ENCODE measurements at places on chromosomes 5 and 9.

DNA sequence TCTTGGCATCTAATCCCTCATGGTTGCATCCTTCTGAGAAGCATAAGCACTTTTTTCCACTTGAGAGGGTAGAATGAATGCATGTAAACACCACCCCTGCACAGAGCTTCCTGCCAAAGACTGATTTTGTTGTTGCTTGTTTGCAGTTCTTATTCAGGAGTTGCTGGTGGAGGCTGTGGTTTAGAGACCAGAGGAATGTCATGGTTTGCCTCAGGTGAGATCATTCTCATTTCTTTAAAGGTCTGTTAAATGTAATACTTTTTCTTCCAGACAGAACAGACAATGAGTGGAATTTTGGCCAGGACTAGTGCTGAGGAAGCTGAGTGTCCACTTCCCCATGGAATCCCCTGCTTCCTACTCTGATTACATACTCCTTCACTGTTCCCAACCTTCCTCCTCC is 3.2 kb upstream of the TNC start:
- DNase-seq = no peak

- DNase-seq = peak; percentile 7
Observed at GRCh38 chr5:59037941-59038797, 455.3 kb downstream of the RAB3C start.

GRCh38 chr9:33043671-33044070 is 18.6 kb downstream of the DNAJA1 start:
- DNase-seq = no peak

DNA sequence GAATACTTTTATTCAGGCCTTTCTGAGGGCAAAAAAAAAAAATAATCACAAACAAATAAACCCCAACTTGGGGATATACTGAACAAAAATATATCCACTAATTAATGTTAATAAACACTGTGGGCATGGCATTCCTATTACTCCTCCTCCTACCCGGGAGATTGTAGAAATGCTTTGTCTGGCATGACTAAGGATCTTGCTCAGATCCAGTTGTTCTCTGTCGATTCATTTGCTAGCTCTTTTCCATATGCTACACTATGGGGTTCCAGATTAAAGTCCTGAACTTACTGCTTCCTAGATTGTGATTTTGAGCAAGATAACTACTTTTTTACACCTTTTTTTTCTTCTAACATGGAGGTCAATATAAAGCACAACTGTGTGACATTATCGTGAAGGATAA is 102.2 kb upstream of the PRR16 start:
- no peak for DNase-seq

GRCh38 chr5:81787474-81788242 is 36.8 kb upstream of the SSBP2 start:
- peak; percentile 62 for DNase-seq

- DNase-seq = no peak
Observed at GRCh38 chr5:36584009-36584875, 22.2 kb upstream of the SLC1A3 start.

DNA sequence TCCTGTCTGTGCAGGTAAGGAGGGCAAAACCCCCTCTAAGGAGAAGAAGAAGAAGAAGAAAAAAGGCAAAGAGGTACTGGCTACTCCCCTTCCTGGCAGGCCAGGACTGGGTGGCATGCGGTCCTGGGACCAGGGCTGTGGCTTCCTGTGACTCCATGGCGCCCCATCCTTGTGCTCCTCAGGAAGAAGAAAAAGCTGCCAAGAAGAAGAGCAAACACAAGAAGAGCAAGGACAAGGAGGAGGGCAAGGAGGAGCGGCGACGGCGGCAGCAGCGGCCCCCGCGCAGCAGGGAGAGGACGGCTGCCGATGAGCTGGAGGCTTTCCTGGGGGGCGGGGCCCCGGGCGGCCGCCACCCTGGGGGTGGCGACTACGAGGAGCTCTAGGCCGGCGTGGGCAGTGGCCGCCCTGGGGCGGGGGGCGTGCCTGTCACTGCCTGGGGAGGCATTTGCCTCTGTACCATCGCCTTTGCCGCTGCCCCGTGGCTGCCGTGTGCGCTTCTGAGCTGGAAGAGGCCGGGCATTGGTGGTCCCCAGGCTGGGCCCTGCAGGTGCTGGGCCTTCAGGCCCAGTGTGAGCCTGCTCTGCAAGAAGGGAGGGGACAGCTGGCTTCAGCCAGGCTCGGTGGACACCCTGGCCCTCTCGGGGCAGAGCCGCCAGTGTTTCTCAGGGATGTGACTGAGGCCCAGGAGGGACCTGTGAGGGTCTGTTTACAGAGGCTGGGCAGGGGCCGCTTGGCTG is 2.0 kb upstream of the AJM1 start:
- no peak for DNase-seq

DNA sequence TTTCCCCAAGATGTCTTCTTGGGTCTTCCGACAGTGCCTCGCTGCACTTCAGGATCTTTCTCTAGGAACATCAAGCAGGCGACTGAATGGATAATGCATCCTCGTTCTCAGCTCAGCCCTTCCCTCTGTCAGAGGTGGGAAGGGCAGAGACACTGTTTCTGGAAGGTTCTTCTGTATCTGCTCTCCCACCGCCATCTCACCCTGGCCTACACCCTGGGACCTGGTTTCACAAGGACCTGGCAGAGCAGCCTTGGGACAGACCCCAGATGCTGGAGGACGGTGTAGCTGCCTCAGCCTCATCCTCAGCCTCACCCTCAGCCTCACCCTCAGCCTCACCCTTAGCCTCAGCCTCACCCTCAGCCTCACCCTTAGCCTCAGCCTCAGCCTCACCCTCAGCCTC is 18.5 kb downstream of the MRPL36 start:
- no peak for DNase-seq

DNA sequence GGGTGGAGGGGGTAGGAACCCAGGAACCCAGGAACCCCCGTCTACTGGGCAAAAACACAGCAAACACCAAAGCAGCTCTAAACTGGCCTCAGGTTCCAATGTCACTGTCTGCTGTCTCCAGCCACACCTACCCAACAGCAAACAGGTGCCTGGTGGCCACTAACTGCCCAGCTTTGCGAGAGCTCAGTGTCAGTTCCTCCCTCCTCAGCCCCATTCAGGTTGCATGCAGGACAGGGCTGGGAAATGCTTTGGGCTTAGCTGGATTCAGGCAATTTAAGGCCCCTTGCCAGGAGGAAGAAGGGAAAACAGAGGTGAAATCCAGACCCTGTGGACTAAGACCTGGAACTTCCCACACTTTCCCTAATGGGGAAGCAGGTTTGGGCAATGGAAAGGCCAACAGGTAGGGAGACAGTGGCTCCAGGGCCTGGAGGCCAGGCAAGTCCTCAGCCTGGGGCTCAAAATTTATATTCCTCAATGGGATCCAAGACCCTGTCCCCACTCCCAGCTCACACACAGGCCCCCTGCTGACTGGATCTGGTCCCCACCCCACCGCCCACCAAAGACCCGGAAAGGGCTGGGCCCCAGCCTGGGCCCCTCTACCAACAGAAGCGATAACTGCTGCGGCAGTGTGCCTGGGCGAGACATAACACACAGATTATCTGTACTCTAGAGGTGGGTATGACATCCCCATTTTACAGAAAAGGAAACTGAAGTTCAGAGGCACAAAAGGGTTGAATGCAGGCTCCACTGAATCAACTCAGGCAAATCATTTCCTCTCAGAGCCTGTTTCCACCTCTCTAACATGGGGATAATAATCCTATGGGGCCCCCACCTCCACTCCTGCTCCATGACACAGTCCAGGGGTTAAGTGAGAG is 3.5 kb downstream of the EEIG1 start:
- DNase-seq = no peak

- DNase-seq = no peak
Observed at GRCh38 chr9:124124729-124125650, 113.4 kb downstream of the LHX2 start.

DNA sequence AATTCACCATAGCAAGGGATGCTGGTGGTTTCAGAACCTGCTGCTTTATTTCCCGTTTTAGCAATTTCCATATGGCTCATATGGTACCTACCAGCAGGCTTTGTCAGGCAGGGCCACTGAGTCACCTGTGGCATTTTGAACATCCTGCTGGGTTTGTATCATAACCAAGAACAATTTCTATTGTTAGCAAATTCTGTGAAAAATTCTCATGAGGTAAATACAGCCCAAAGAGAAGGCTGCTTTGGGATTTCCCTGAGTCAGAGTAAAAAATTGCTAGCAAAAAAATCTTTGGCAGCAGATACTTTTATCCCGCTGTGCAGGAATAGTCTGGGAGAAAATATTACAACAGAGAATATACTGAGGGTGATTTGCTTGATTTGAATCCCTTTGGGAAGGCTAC is 52.7 kb downstream of the PRR16 start:
- DNase-seq = no peak

DNA sequence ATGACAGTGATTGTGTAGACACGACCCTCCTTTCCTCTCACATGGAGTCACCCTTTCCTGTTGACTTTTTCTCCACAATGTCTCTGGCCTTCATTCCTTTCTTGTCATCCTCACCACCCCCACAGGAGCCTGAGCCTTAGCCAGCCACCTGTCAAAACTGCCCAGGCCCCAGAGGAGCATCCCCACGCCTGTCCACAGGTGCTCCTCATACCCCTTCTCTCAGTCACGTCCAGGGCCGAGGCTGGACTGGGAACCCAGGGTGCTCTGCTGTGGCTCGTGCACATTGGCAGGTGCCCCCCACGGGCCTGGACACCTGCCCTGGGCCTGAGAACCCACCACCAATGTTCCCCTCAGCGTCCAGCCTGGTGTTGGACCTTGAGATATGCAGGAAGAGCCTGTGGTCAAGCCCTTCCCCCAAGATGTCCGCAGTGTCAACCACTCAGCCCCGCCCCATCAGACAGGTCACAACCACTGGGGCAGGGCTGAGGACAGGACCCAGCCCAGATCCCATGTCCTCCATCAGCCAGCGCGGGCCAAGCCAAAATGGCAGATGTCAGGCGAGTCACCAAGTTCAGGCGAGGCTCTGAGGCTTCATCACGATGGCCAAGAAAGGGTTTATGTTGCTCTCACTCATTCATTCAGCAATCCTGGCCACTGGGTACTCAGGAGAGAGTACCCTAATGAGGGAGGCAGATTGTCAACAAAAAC is 65.8 kb upstream of the STXBP1 start:
- DNase-seq = no peak

DNA sequence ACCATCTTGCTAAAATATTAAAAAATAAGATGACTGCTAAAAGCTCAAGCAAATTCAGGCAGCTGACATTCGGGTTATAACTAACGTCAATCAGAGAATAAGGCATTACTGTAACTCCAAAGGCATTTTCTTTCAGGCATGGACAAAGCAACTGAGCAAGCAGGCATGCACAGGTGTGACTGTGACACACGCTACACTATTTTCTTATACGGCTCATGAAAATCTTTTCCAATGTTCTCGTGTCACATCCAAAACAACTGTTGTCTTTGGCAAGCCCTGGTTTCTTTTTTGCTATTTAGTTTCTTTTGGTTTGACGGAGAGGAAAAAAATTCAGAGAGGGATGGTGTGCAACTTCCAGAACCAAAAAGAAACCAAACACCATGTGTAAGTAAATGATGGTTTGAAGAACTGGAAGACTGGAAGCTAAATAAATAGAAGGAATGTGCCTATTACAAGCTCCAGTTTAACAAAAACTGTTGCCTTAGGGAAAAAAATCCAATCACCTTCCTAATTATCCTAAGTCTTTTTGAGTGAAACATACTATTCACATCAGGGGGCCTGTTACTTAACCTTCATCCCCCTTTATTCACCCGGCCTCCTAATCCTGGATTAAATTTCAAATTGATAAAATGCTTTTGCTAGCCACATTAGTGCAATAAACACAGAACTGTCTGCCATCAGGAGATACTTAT is 277.6 kb downstream of the PSAT1 start:
- no peak for DNase-seq

DNA sequence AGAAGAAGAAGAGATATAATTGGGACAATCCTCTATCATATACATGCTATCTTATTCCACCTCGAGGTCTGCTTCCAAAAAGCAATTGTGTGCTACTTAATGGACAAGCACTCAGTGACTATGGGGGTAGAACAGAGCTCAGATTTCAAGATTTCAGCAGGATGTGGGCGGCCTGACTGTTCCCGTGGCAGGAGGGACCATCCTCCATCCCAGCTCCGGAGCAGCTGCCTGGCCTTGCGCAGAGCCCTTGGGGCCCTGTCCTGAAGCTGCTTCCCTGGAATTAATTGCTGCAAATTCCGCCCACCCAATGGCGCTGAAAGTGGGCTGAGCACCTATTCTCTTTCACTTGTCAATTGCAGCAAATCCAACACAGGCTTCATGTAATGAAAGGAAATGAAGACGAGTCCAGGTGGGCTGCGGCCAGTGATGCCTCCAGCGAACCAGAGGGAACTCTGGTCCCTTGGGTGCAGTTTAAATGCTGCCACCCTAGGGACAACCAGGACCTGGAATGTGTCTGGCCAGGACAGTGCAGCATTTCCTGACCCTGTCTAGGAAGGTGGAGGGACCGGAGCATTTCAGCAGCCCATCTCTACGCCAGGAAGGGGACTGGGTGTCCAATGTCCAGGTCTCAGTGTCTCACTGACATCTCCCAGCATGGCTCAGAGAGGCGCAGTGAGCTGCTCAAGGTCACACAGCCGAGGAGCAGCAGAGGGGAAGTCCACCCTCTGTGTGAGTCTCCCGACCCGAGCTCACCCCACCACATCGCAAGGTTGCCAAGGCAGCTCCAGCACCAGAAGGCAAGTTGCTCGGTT is 50.5 kb upstream of the FCN1 start:
- DNase-seq = no peak

DNA sequence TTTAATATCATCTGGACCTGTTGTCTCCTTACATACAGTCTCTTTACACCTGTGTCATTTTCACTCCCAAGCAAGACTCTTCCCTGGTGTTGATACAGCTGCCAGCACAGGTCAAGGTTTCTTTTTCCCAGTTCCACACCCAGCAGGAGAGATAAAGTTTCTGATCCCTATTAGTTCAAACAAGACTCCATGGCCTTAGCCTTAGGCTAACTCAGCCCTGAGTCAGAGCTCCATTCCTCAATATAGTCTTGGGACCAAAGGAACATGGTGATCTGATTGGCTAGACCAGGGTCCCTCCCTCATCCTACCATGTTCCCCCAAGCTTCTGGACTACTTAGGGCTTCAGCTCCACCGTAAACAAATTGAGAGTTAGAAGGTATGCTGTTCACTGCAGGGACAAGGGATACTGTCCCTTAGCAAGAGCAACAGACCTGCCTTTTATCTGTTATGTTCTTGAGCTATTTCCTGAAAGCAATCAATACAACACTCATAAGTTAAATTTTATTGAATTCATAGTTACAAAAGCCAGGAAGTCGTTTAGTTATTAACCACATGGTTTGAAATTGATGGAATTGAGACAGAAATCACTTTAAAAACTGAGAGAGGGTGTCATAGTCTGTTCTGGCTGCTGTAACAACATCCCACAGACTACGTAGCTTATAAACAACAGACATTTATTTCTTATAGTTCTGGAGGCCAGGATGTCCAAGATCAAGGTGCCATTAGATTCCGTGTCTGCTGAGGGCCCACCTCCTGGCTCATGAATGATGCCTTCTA is 20.5 kb downstream of the SLC1A1 start:
- DNase-seq = no peak

GRCh38 chr9:125932746-125933455 is 185.7 kb downstream of the PBX3 start:
- DNase-seq = no peak

GRCh38 chr5:11611011-11611410 is 293.2 kb downstream of the CTNND2 start:
- DNase-seq = peak; percentile 36

- peak; percentile 36 for DNase-seq
Observed at GRCh38 chr9:121365564-121365963, 4.5 kb downstream of the STOM start.

Measured in hematopoietic multipotent progenitor cell (in vitro differentiated cells).